SIG-M5 (cell line): ENCODE measurements at places on chromosomes 2 and 18.

DNA sequence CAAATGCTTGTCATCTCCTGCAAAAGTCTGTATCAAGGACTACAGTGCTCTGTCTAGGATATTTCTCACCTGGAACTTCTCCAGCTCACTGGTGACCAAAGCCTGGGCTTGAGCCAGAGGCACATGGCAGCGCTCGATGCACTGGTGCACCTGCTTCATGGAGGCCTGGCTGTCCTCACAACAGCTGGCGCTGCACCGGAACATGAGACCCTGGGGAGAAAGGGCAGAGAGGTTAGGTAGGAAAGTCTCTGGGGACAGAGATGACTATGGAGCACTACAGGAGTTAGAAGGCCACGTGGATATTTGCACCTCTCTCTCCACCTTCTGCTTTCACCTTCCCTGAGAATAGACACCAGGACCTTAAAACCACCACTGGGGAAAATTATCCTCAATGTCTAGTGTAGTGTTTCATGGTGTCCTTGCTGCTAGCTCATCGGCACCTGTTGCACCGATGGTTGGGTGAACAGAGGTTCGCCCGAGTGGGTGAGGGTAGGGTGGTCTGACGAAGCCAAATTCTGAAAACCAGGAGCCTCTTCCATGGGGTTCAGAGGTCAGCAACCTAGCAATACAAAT is 1.0 kb downstream of the FAM136A start:
- DNase-seq = no peak

DNA sequence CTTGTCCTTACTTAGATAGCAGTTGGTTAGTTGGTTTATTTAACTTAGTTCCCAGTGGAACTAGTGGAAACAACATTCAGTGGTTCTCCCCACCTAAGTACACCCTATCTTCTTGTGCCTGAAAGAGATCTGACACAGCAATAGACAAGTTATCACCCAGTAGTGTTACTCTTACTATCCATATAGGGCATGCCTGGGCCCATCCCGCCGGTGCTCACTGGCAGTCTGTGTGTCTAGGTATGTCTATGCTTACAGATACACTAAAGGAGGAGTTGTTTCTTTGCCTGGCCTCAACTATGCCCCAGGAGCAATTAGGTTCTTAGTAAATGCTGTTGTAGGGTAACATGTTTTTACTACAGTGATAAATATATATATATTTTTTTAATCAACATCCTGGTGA is 12.0 kb upstream of the NRP2 start:
- no peak for DNase-seq

DNA sequence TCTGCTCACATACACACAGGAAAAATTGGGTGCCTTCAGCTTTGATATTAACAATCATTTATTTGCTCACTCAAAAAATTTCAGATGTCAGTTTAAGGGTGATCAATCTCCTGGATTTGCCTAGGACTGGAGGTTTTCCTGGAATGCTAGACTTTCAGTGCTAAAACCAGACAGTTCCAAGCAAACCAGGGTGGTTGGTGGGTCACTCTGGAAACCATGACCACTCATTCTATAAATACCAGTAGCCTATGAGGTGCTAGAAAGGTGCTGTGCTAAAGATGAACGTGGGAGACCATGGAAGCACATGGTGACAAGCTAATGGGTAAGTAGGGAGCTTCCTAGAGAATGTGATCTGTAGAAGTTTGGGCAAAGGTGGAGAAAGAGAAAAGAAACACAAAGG is 25.4 kb upstream of the STPG4 start:
- no peak for DNase-seq

DNA sequence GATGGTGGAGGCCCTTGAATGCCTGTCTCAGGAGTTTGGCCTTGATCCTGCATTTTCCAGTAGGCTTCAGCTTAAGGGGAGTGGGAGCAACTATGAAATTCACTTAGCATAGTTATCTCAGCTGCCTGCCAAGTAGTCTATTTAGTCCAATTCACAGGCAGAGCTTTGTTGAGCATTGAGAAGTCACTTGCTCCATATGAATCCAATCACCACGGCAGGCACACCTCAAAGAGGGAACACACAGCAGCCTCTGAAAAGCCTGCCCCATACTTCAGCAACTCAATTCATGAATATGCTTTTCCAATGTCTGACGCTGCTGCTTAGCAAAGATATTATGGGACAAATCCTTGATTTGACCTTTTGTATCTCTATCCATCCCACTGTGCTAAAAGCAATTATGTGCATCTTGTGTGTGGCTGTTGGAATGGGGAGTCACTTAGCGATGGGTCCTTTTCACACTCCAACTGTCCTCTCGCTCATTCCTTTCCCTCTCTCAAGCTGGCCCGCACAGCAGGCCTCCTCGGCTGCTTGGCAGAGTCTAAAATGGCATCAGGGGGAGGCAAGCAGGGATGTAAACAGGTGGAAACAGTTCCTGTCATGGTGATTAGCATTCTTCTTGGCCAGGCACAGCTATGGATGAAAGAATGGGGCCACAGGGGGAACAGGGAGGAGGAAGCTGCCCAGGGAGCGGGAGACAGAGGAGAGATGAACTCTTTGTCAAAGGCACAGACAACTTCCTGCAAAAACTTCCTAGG is 56.0 kb upstream of the LRPPRC start:
- no peak for DNase-seq

- DNase-seq = no peak
Observed at GRCh38 chr18:60894254-60894945, 438.8 kb upstream of the CDH20 start.

DNA sequence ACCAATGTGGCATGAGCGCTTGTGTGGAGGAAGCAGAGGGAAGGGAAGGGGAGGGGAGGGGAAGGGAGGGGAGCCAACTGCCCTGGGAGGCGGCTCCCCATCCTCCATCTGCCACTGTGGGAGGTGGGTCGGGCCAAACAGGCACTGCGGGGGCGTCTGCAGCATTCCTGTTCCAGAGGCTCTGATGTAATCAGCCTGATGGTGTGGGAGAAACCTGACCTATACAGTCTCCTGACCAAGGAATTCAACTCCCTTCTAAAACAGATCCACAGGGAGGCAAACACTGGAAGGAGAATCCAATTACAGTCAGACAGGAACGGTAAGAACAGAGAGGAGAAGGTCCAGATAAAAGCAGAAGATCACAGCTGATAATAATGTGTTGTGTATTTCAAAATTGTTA is 88.8 kb downstream of the CD8B2 start:
- no peak for DNase-seq

- no peak for DNase-seq
Observed at GRCh38 chr2:238462782-238463396, 36.2 kb downstream of the ASB1 start.

- DNase-seq = no peak
Observed at GRCh38 chr2:32237996-32238395, 26.7 kb downstream of the NLRC4 start.

DNA sequence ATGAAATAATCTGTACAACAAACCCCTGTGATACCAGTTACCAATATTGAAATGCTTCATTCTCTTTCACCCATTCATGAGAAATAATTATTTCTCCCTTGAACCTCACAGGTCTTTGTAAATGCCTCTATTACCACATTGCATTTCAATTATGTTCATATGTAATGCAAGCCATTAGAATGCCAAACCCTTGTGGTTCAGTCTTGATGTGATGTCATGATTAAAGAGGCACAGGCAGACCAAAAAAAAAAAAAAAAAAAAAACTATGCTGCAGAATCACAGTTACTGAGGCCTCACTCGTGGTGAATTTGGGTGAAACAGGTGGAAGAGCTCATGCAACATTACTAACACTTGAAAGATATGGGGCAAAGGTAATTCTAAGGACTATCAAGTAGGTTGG is 9.4 kb upstream of the EPG5 start:
- DNase-seq = no peak

DNA sequence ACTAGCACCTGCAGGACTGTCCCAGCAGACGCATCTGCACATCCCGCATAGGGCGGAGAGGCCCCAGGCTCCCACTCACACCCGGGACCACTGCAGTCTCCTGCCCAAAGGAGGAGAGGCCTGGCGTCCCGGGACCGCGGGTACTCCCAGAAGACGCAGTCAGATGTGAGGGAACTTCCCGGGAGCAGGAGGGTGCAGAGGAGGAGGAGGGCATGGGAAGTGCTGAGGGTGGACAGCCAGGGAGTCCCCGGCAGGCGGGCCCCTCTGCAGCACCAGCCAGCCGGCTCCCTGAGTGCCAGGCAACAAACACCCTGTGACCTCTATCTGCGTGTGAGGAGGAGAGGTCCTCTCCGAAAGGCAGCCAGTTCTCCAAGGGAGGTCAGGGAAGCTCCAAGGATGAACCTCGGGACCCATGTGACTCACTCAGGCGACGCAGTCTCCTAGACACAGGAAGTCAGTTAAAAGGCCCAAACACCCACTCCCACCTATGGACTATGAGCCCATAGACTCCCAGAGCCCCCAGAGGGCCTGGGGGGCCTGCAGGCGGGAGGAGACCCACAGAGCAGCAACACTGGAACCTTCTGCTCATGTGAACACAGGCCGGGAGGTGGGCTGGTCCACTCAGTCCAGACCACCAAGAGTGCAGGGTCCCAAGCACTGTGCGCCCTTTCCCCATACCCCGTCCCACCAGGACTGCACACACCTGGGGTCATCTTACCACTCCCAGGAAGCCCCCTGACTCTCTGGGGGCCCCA is 4.2 kb downstream of the PXDN start:
- no peak for DNase-seq

- no peak for DNase-seq
Observed at GRCh38 chr2:53896864-53897263, 37.1 kb upstream of the GPR75 start.

- no peak for DNase-seq
Observed at GRCh38 chr2:191001032-191001431, 12.9 kb downstream of the STAT1 start.
